ENCODE measurements at places on chromosomes 2 and 18. TPM values are rescaled to one million over a fixed set of nuclear protein-coding genes. Genes with fewer than 3 reads are reported as not detected.

The SLC8A1 gene
- 112 TPM for total RNA-seq

The MPP4 gene
- total RNA-seq = 4.0 TPM

The TEKT4 gene
- total RNA-seq = not detected

The ESPNL gene
- 2.4 TPM for total RNA-seq

The MYCN gene
- not detected for total RNA-seq

The FAM228A gene
- 0.18 TPM for total RNA-seq

The TRPM8 gene
- total RNA-seq = not detected

The ADRA2B gene
- total RNA-seq = under 0.01 TPM

The SLC23A3 gene
- 1.6 TPM for total RNA-seq

The RTP5 gene
- total RNA-seq = not detected

The NT5C1B gene
- total RNA-seq = not detected

The TGFA gene
- total RNA-seq = not detected

The ATAD2B gene
- total RNA-seq = 22.4 TPM

The SULT1C4 gene
- 0.33 TPM for total RNA-seq

The CXCR1 gene
- total RNA-seq = not detected

The RAB6C gene
- not detected for total RNA-seq

The DNER gene
- not detected for total RNA-seq

The NOSTRIN gene
- 0.81 TPM for total RNA-seq

The GRHL1 gene
- 1.3 TPM for total RNA-seq

Data from fibroblast of the aortic adventitia (primary cell).